ENCODE measurements at places on chromosomes 1 and 21.

DNA sequence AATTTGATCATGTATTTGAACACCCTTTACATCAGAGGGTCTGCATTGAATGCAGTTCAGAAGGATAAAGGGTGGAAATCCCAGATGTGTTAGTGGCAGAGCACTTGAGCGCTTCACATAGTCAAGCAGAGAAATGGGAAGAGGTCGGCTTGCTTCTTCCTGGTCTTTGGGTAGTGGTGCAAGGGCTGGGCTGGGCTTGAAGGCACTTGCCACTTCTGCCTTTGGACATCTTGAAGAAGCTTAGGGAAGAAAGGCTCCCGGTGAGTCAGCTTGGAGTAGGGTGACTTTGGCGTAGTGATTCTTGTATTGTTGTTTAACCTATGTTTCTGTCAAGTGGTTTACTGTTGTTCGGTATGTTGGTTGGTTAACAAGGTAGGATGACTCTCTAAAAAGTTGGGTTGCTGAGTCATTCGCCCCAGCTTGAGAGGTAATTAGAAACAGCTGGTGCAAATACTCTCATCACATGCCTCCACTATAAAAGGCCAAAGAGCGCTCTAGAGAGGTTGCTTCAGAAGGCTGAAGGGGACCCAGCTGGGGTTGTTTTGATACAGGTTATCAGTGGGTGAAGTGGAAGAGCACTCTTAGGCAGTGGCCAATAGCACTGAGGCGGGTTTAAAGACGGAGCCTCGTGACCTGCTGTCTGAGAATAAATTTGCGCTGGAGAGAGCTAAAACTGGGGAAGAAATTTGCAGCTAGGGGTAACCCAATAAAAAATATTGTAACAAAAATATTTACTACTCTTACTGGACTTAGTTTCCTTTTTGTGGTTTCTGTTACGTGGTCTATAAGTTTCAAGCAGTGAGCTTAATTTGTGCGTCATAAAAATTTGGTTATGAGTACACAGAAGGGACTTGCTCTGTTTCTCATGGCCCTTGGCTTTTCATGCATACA lies 1.4 kb downstream of the BACH1 start:
- DNase-seq: peak; percentile 15

DNA sequence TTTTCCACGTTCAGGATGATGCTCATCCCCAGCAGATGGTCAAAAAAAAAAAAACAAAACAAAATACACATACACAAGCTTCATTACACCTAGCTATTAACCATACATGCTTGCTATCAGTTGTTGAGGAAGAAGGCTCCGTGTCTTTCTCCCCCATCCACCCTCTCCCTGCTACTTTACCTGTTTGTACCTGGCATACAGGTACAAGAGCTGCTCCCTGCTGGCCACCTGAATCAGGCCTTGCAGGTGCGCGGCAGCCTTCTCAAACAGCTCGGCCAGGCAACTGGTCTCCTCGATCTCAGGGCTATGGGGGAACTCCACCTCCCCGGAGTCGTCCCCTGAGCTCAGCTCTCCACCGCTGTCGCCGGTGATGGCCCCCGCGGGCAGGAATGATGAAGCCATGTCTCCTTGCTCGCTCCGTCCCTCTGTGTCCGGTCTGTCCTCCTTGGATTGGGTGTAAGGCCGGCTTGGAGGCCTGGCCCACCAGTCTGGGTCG lies 464 bp downstream of the ACBD6 start:
- peak; percentile 18 for DNase-seq

DNA sequence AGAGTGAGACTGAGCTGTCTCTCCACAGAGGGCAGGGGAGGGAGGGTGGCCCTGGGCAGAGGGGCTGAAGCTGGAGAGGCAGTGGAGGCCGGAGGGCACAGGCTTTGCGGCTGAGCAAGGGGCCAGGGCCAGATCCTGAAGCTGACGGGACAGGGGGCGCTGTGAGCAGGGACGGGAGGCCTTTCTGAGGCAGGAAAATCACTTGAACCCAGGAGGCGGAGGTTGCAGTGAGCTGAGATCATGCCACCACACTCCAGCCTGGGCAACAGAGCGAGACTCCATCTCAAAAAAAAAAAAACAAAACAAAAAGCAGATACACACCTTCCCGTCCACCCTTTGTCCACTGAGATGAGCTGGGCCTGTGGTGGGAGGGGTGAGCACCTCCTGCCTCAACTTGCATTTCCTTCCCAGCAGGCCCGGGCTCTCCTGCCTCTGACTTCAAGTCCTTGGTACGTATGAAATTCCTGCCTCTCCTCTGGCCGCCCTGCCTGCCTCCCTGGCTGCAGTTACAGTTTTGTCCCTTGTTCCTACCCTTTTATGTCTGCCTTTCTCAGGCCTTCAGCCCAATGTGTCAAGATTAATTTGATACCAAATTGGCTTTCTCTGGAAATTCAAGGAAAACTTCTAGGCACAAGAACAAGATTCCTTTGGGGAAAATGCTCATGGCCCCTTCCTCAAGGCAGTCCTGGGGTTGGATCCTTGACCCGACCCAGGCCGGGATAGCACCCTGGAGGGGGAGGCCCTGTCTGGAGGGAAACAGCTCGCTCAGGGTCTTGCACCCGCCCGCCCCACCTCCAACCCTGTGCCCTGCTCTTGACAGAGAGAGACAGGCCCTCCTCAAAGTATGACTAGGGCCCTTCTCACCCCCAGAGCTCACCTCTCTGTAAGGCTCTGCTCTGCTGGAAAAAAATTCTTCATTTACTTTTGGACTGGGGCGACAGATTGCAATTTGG lies 11.2 kb upstream of the ADAMTSL4 start:
- no peak for DNase-seq

DNA sequence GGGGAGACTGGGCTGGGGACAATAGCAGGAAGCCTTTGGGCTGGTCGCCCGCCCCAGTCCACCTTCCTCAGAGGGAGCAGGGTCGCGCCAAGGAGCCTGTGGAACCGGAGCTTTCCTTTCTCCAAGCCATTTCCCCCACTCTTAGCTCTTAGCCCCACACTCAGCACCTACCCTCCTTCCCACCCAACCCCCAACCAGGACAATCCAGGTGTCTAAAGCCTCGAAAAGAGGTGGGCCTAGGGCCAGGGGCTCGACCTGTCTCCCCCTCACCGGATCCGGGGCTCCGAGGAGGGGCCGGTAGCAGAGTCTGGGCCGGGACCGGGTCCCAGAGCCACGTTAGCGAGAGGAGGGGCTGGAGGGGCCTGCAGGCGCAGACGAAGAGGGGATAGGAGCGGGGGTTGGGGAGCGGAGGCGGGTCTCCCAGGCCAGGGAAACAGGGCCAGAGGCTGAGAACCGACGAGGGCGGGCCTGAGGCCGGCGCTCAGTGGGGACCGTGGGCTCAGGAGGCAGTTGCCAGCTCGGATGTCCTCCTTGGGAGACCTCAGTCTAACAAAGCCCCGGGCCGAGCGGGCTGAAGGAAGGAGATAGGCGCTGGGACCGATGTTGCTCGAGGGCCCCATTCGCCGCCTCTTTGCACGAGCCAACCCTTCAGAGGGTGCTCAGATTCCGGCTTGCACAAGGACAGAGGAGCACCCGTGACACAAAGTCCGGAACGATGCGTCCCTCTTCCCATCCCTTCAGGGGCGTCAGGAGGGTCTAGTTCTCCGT lies 943 bp downstream of the SEMA6C start:
- DNase-seq: no peak

- DNase-seq: no peak
These were observed 11.4 kb downstream of the SMYD2 start for GRCh38 chr1:214292322-214292721.

- DNase-seq: no peak
These were observed 10.8 kb downstream of the LYST start for GRCh38 chr1:235855811-235856429.

DNA sequence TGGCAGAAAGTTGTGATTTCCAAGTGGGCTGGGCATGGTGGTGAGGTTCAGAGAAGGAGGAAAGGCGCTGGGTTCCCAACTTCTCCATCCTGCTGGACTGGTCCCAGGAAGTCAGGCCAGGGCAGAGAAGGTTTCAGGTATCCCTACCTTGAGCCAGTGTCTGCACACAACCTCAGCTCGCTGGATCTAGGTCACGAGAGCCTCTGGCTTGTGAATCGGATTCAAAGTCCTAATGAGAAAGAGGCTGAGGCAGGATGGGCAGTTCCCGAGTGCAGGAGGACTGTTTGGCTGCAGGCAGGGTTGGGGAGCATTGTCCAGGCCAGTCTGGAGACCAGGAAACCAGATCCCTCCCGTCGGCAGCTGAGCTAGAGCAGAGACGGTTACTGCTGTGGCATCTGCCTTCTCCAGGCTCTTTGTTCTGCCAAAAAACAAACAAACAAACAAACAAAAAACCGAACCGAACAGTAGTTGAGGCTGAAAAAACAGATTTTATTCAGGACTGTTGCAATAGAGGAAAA lies 19.5 kb upstream of the IGSF21 start:
- DNase-seq: no peak

DNA sequence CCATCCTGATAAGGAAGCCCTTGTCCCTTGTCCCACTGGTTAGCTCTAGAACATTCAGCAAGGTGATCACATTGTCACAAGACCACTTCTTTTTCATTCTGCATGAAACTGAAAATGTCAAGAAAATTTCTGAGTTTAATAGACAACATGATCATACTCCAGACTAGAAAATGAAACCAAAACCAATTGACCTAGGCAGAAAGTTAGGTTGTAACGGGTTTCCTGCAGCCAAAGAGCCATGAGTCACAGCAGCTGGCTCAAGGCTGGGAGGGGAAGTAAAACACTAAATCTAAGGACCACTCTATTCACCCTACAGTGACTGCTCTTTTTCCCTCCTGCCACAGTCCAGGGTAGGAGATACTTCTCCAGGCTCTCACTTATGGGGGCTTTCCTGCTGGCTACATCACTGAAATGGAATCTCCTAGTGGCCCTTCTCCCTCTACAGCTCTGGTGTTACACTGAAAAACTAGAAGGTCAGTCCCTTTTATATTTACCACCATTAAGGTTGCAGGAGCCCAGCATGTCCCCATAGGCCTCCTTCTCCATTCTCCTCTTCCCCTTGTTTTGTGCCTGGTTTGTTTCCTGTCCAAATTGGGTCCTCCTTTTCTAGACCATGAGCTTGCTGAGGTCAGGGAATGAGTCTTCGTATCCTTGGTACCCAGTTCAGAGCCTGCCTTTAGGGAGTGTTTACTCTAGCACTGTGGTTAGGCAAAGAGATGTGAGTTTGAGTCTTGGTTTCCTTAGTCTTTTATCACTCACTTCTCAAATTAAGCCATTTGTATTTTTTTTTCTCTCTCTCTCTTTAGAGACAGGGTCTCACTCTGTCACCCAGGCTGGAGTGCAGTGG lies 236.5 kb upstream of the JUN start:
- peak; percentile 4 for DNase-seq

- DNase-seq: no peak
These were observed 207.9 kb upstream of the B3GALT2 start for GRCh38 chr1:193394336-193394735.

- DNase-seq: no peak
These were observed 1372.3 kb downstream of the AMY1C start for GRCh38 chr1:105122041-105122440.

DNA sequence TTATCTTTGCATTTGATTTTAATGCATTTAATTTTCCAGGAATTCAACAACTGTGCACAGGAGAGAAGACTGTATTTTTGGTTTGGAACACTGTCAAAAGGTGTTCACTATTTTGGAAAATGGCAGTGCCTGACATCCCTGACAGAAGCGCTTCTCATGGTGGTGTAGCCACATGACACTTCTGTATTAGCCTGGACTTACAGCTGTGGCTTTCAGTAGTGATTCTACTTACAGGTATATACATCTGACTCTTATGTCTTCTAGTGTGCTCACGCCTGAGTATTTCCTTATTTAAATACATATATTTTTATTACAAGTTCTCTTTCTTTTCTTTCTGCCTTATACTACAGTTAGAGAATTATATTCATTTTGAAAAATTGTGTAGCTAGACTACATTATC lies 52.3 kb upstream of the C8B start:
- DNase-seq: no peak
